ENCODE measurements at places on chromosomes 2 and 18. TPM values are rescaled to one million over a fixed set of nuclear protein-coding genes. Genes with fewer than 3 reads are reported as not detected.
A peak's percentile ranks its signal among the peaks of the same experiment; 100 is the strongest.

The TMEM178A gene
- total RNA-seq, result 0.13 TPM

GRCh38 chr2:23350792-23351355 is 34.1 kb upstream of the KLHL29 start:
- no peak for DNase-seq

- DNase-seq, result no peak
Observed at GRCh38 chr18:56803051-56803450, 151.9 kb downstream of the WDR7 start.

GRCh38 chr2:67048314-67048713 is 348.8 kb upstream of the ETAA1 start:
- no peak for DNase-seq

GRCh38 chr2:63027220-63027619 is 23.4 kb upstream of the OTX1 start:
- no peak for DNase-seq

DNA sequence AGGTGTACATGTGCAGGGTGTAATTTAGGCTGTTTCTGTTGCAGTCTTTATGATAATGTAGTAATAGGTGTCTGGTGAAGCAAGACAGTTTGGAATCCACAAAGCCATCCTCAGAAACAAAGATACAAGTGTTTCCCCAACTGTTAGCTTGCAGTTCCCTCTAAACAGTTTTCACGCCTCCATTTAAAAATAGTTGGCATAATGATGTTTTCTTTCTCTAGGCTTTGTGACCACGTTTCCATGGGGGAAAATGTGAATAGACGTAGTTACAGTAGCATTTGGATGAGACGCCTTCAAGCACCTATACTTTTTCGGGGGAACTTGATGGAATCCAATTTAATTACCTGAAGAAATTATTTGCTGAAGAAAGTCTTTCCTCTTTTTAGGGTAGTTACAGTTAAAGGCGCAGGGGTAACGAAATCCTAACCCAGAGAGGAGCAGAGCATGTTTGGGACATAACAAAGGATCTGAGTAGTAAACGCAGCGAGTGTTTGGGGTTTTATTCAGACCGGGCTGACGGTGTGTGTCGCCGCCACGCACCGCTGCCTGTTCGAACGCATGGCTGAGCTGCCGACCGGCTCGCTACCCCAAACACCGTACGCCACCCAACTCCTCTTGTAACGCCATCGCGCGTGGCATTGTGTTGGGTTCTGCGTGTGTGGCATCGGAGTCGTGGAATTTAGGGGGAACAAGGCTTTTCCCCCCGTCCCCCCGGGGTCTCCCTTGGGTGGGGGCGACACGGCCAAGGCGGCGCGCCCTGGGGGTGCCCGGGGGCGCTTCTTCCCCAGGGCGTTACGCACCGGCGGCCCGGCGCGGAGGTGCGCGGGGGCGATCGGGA is 681 bp upstream of the NRP2 start:
- DNase-seq, result no peak

The DNAH7 gene
- under 0.01 TPM for total RNA-seq

GRCh38 chr2:213152888-213153287 is 1.5 kb upstream of the IKZF2 start:
- DNase-seq, result no peak

DNA sequence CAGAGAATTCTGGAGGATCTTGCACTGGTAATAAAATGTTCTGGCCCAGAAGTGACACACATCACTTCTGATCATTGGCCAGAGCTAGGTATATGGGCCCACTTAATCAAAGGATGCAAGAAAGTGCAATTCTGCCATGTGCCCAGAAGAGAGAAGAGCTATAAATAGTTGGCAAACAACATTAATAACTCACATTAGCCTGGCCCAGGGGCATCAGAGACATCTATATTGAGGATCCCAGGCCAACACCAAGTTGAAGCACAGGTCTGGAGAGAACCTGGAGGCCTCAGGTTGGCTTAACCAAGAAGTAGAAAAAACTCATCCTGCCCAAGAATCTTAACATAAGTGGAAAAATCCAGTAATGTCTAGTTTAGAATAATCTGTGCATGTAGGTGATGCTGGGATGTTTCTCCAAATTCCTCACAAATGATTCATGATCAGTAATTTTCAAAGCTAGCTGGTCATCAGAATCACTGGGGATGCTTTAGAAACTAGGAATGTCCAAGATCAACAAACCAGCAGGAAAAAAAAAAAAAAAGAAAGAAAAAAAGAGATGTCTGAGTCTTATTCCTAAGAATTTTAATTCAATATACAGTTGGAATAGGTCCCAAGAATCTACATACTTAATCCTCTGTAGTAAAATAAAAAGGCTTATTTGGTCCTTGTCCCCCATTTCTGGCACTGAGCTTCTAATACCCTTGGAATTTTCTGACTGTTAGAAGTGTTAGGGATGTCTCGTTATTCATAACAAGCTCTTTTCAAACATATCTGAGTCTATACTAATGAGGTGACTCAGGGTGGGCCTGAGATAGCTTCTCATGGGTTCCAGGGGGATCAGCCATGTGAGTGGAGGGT is 35.0 kb upstream of the EVA1A start:
- DNase-seq, result peak; percentile 95

DNA sequence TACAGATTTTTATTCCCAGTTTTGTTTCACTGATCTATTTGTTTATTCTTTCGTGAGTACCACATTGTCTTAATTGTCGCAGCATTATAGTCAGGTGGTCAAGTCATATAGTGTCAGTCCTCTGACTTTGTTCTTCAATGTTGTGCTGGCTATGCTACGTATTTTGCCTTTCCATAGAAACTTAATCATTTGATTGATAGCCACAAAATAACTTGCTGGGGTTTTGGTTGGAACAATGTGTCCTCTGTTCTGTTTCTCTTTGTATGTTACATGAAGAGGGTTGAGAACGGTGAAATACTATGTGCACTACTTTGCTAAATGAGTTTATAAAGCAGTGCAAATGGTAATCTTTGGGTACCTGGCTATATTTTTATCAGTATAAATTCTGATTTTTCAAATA is 64.9 kb upstream of the TTC27 start:
- DNase-seq, result no peak

DNA sequence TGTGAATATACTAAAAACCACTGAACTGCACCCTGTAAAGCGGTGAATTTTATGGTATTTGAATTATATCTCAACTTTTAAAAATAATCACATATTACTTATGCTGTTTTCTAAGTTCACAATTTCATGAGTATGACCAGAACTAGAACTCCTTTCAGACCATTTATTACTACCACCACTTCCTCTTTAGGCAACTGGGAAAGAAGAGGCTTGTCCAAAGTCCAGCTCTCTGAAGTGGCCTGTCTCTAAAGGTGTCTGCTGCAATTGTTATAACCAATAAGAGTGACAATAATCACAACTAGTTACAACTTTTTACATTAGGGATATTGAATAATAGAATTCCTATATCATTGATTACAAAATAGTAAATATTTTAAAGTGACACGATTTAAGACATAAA is 267.9 kb upstream of the PIK3C3 start:
- DNase-seq, result no peak

DNA sequence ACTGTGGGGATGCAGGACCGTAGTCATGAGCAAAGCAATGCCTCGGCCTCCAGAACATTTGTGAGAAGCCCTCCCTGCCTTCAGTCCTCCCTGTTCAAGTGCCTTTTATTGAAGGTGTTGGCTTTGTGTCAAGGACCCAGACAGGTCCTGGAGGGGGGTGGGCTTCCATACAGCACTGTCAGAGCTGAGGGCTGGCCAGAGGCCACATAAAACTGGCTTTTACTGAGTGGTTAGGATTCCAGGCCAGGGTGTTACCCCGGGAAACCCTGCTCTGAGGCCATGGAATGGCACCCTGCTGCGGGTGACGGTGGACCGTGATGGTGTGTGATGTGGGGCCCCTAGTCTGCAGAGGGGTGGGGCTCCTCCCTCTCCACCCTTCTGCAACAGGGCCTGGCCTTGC is 41.6 kb downstream of the TOGARAM2 start:
- no peak for DNase-seq

The NETO1 gene
- not detected for total RNA-seq

The CYS1 gene
- 21.3 TPM for total RNA-seq

DNA sequence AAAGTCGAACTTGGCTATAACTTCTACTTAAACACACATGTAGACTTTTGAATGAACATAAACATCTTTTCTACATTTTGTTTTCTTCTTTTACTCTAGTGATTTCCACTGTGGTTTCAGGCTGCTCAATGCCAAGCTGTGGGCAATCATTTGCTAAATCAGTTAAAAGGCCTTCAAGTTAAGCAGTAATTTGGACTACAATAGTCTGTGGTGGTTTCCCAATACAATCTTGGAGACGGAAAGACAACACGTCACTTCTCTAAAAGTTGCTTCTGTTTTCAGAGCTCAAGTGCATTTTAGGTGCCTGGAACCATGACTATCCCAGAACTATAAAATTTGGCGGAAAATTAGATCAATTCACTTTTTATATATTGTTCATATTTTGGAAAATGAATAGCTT is 69.4 kb downstream of the TXNL1 start:
- no peak for DNase-seq

The TUBA3E gene
- not detected for total RNA-seq

GRCh38 chr18:76420898-76421684 is 74.0 kb downstream of the ZNF516 start:
- no peak for DNase-seq

GRCh38 chr2:208549546-208550158 is 143.1 kb downstream of the PTH2R start:
- DNase-seq, result no peak

GRCh38 chr2:96970910-96971309 is 15.5 kb downstream of the FAM178B start:
- DNase-seq, result no peak

GRCh38 chr2:182867426-182868053 is 1.1 kb upstream of the FRZB start:
- DNase-seq, result no peak

DNA sequence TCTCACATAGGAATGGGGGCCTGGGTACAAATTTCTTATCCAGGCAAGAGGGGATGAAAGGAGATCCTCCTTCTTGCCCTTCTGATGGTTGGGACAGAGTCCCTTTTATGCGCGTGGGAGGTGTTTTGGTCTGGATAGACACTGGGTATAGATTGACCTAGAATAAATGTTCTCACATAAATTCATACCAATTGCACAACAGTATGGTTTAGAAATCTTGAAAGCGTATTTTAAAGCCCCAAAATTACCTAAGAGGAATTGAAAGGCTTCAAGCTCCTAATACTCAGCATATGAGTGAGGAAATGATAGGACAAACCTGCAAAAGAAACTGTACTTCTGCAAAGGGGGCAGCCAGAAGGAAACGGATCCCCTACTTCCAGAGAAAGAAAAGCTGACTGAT is 2.6 kb upstream of the BCL2 start:
- DNase-seq, result no peak

The OXER1 gene
- not detected for total RNA-seq

DNA sequence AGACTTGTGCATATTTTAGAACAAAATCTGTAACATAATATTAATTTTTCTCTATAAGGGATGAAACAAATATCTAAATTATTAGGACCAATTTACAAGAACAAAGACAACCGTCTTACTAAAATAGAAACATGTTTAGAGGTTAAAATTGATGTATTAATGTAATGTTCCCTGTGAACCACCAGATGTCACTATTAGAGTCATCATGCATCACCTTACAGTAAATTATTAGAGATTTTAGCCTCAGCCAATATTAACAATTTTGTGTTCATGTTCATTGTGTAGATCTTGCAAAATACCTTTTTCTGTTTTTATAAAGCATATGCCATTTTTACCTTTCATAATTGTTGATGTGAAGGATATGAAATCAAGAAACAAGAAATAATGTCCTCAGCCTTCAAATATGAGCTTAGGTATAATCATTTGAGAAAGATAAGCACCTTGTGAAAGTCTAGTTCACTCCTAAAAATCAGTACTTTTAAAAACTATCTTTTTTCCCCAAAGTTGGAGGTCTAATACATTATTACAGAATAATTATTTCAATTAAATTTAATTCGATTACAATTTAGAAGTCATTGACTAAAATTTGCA is 344.3 kb upstream of the KCNH7 start:
- no peak for DNase-seq

DNA sequence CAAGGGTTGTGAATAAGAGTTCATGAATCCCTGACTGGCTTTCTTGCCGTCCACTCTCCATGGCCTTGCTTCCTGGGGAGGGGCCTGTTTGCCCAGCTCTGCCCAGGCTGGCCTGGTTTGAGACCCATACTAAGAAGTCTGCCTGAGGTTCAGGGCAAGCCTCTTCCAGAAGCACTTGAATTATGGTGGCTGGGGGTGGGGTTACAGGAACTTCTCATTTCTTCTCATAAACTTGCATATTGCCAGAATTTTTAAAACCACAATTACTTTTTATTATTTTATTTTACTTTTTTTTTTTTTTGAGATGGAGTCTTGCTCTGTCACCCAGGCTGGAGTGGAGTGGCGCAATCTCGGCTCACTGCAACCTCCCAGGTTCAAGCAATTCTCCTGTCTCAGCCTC is 42.0 kb downstream of the GORASP2 start:
- no peak for DNase-seq

The TNS1 gene
- total RNA-seq, result 9.8 TPM

- DNase-seq, result no peak
Observed at GRCh38 chr2:121776361-121776760, 20.9 kb downstream of the TSN start.

GRCh38 chr18:58616446-58616845 is 12.4 kb downstream of the ALPK2 start:
- no peak for DNase-seq

The SMAD4 gene
- 138 TPM for total RNA-seq

DNA sequence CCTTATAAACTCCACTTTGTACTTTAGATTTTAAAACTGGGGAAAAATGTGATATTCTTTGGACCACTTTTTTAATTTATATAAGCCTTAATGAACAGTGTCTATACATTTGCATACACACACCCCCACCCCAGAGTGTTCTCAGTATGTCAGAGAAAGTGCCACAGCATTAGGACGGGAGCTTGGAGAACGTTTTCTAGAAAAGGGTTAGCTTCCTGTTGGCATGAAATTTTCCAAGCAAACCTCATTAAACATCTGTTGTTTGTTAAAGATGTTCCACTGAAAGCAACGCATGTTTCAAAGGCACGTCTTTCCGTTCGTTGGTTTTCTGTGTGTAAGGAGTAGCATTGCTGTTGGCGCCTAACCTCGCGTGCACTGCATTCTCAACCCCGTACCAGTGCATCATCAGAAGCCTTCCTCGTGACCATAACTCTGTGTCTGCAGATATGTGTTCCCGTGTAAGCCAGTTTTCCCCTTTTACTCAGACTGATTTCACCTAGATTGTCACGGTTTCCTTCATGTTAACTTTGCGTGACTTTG is 228.5 kb downstream of the ALPK2 start:
- DNase-seq, result no peak

DNA sequence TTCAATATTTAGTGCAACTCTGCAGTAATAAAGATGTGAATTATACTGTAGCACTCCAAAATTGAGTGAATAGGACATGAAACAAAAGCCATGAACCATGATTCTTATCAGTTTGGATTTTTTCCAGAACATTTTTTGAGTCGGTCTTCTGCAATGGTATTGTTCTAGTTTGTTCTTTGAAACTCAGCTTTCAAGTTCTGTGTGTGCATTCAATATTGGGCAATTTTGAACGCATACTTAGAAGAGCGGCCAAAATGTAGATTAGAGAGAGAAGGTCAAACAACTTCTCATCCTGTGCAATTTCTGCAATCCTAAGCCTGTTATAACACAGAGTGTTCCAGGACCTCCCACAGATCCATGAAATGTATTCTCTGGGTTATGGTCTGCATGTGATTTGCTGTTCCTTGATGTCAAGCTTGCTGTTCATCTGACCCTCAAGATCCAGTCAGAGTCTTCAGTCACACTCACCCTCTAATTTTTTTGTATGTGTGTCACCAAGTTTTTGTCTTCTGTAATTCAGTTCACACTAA is 48.3 kb downstream of the TSPYL6 start:
- DNase-seq, result peak; percentile 65

- peak; percentile 74 for DNase-seq
Observed at GRCh38 chr2:195613922-195614321, 43.1 kb upstream of the SLC39A10 start.

- no peak for DNase-seq
Observed at GRCh38 chr2:71664161-71664560, 210.8 kb downstream of the DYSF start.

All from SJSA1 (cell line).